ENCODE measurements at places on chromosomes 12 and 14. TPM values are rescaled to one million over a fixed set of nuclear protein-coding genes. Genes with fewer than 3 reads are reported as not detected.

GRCh38 chr12:11901701-11902524 lies 168.8 kb upstream of the BCL2L14 start:
- H3K27ac ChIP-seq, result no peak overlapping the region
- no peak overlapping the region for H3K4me3 ChIP-seq
- no peaks in the 10 kb centered on the region for H3K4me1 ChIP-seq
- peaks cover 5% of the 10 kb centered on the region for H3K36me3 ChIP-seq
- DNase-seq, result no peak

DNA sequence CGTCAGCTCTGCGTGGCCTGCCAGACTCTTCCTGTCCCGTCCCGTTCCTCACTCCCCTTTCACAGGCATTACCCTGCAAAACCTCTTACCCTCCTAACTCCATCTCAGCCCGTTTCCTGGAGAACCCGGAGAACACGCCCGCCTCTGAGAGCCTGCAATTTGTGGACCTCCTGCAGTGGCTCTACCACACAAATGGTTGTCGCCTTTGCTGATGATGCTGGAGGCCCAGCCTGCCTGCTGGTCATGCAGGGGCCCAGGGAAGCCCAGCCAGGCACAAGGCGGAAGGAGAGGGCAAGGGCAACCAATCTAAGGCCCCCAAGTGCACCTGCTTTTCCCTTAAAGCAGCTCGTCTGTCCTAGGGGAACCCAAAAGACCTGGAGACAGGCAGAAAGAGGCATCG lies 22.5 kb downstream of the RFLNA start:
- peaks cover 14% of the 10 kb centered on the region for H3K27me3 ChIP-seq
- peaks cover 20% of the 10 kb centered on the region for H3K4me1 ChIP-seq
- H3K4me3 ChIP-seq, result no peak overlapping the region
- DNase-seq, result no peak
- no peak overlapping the region for H3K27ac ChIP-seq
- peaks cover 5% of the 10 kb centered on the region for H3K36me3 ChIP-seq

DNA sequence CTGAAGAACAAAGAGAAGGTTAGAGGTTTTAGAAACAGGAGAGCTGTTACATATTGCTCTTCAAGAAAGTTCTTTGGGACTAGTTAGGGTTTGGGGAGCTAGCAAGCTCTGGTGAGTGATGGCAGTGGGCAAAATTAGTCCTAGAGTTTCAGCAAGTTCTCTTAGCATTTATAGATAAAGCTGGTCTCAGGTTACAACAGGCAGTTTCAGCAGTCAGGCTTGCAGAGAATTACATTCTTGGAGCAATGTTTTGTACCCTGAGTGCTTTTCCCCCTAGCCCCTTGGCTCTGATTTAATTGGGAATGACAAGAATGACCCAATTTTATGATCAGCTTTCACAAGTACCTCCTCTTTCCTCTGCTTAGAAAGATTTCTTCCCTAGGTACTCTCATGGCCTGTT lies 21.4 kb upstream of the EID3 start:
- no peak overlapping the region for H3K27ac ChIP-seq
- H3K36me3 ChIP-seq, result no peaks in the 10 kb centered on the region
- no peak overlapping the region for H3K4me3 ChIP-seq
- H3K4me1 ChIP-seq, result peaks cover 2% of the 10 kb centered on the region
- no peak for DNase-seq
- H3K27me3 ChIP-seq, result peaks cover 7% of the 10 kb centered on the region

GRCh38 chr14:94857950-94858349 lies 88.0 kb upstream of the GSC start:
- no peak overlapping the region for H3K27ac ChIP-seq
- H3K4me3 ChIP-seq, result no peak overlapping the region
- H3K27me3 ChIP-seq, result no peaks in the 10 kb centered on the region
- DNase-seq, result no peak
- H3K36me3 ChIP-seq, result peaks cover 4% of the 10 kb centered on the region

The RIN3 gene
- 0.76 TPM for total RNA-seq

All from glutamatergic neuron (in vitro differentiated cells).